Muscle of arm (tissue), 14 donors: ENCODE measurements at places on chromosomes 4 and X.

GRCh38 chr4:11474146-11474545 lies 45.5 kb upstream of the HS3ST1 start:
- DNase-seq, result no peak

DNA sequence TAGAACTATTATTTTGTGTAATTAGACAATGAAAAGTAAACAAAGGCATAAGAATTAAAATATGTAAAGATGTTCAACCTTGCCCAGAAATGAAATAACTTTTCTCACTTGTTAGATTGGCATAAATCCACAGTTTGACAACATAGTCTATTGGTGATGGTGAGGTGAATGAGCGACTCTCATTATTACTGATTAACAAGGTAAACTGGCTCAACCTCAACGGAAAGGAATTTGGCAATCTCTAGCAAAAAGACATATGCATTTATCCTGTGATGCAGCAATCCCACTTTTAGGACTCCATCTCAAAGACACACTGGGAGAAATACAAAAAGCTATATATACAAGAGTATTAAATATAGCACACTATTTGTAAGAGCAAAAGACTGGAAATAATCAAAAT lies 22.3 kb downstream of the UBA6 start:
- no peak for DNase-seq

- no peak for DNase-seq
Measured at GRCh38 chr4:42636645-42636949, 20.3 kb downstream of the ATP8A1 start.

- no peak for DNase-seq
Measured at GRCh38 chrX:150966235-150966634, 16.9 kb upstream of the HMGB3 start.

GRCh38 chrX:137587151-137587550 lies 21.2 kb downstream of the ZIC3 start:
- no peak for DNase-seq

- DNase-seq, result no peak
Measured at GRCh38 chrX:15328131-15328530, 7.2 kb downstream of the PIGA start.

DNA sequence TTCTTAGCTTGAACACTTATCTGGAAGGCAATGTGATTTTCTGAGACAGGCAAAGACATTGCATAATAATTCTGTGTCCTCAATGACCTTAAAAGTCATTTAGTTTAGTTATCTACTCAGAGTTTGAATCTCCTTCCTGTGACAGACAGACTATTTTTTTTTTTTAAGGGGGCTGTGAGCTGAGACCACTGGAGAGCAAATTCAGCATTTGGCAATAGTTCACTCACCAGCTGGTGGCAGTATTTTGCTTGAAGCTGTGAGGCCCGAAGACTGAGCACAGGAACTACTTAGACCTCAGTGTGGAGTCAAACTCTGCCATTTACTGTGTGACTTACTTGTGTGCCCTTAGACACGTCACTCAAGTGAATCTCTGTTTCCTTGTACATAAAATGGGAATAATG lies 22.9 kb upstream of the CPE start:
- no peak for DNase-seq

DNA sequence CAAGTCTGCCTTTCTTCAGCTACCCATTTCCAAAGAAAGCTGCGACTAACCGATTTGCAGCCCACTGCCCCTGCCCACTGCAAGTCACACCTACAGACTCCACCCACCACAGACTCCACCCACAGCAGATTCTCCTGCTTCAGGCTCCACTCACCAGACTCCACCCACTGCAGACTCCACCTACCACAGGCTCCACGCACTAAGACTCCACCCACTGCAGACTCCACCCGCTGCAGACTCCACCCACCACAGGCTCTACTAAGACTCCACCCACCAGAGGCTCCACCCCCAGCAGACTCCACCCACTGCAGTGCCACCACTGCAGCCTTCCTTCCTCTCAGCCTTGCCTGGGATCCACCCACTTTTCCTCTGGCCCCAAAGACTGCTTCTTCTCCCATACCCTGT lies 41.3 kb downstream of the ABLIM2 start:
- no peak for DNase-seq

DNA sequence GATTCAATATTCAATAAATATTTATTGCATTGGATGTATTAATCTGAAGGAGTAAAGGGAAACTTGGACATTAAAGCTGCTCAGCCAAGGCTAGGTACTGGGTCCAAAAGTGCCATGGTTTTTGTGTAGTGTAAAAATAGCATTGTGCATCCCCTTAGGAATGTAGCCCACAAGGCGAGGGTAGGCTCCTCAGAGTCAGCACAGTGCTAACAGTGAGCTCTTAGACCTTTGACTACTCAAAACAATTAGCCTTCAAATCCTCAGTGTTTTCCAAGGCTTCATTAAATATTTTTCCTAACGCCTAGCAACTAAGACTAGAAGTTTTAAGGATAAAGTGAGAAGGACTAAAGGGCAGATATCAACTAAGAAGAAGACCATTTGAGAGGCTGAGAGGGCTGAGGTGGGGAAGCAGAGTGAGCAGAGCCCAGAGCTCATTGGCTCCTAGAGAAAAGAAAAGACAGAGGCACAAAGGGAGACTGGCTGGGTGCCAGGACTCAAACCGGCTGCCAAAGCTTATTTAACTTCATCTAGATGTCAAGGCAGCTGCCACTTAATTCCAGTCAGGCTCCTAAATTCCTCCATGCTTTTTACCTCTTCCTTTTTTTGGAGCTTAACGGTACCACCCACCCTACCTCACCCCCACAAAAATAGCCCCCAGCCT lies 17.0 kb downstream of the PRKG2 start:
- no peak for DNase-seq

GRCh38 chrX:65751519-65751918 lies 84.1 kb downstream of the MSN start:
- DNase-seq, result no peak

DNA sequence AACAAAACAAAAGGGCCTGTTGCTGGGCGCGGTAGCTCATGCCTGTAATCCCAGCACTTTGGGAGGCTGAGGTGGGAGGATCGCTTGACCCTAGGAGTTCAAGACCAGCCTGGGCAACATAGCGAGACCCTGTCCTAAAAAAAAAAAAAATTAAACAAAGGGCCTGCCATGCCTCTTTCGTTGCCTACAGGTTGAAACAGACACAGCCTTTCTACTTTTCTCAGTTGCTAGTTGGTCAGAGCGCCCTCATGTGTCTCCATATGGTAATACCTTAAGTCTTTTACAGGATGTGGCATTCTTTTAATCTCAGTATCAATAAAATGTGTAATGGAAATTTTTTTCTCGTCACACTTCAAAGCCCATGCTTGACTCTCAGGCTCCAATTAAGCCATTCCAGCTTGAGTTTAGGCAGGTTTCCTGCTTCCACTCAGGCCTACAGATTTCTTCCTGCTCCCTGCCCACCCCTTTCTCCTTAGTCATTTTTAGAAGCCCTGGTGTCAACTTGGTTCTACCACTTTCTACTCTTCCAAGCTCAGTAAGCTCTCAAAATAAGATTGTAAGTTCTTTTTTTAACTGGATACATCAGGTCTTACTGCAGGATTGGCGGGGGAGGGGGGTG lies 4.6 kb upstream of the SOWAHD start:
- no peak for DNase-seq

DNA sequence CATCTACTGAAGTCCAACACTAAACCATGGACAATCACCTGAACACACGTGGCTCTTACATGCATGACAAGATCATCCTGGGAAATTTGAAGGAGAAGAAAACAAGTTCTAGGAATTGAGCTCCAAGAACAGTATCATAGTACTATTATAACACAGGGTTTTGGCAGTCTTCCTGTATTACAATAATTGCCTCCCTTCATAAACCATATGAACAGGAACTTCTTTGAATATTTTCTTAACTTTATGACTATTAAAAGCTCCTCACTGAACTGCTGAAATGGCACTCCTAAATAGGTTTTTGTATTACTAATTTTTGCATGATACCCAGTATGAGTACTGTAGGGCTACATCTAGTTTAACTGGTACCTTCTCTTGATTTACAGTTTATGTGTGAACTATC lies 130.0 kb downstream of the ZAR1 start:
- DNase-seq, result no peak

GRCh38 chr4:174198828-174199227 lies 84.6 kb downstream of the FBXO8 start:
- no peak for DNase-seq

- no peak for DNase-seq
Measured at GRCh38 chr4:38190717-38191178, 230.6 kb downstream of the PTTG2 start.

GRCh38 chr4:182918791-182919302 lies 1.7 kb upstream of the DCTD start:
- no peak for DNase-seq

GRCh38 chr4:140757232-140757630 lies 1.0 kb upstream of the TBC1D9 start:
- DNase-seq, result no peak

- no peak for DNase-seq
Measured at GRCh38 chr4:178993306-178993705, 1551.1 kb upstream of the AGA start.

- DNase-seq, result no peak
Measured at GRCh38 chr4:69749771-69750170, 10.6 kb downstream of the SULT1B1 start.

GRCh38 chrX:118208481-118208880 lies 91.9 kb upstream of the KLHL13 start:
- DNase-seq, result no peak

DNA sequence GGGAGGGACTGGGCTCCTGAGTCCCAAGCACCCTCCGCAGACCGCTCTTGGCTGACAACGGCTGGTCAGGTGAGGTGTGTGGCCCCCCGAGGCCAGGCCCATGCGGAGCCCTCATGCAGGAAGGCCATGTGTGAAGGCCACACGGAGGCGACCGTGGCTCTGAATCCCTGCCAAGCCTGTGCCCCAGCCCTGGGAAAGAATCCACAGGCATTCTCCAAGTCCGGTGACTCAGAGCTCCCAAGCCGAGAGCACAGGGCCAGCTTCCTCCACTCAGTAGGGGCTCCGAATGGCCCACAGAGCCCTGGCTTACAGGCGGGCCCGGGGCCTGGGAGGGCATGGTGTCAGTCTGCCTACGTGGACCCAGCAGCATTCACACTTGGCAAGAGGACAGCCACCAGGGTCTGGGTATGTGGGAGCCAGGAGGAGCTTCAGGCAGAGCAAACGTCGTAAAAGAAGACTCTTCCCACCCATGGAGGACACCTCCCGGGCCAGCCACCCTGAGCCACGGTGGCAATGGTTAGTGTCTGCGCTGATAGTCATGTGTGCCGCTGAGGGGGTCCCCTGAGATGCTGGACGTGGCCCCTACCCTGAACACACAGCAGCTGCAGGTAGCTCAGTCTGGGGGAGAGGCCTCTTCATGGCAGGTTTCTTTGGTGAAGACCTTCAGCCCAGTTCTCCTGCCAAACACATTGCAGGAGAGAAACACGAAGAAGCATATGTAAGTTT lies 105.7 kb downstream of the PSAPL1 start:
- no peak for DNase-seq

- no peak for DNase-seq
Measured at GRCh38 chr4:118729287-118730286, 44.4 kb downstream of the METTL14 start.

DNA sequence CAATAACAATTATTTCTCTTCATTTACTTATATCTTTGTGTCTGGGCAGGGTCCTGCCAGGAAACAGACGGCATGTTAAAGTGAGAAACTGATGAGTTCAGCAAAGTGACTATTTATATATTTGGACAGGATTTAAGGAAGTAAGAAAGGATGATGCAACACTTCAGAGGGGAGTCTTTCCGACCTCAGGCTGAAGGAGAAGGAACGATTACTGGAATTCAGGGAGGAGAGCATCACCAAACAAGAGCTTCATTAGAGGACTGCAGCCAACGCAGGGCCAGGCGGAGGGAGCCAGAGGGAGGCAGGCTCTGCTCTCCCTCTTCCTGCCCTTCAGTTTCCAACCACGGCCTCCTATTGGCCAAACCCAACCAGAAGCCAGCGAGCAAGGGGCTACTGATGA lies 1.5 kb upstream of the TLR7 start:
- no peak for DNase-seq

- DNase-seq, result no peak
Measured at GRCh38 chr4:166493924-166494345, 620.9 kb downstream of the TLL1 start.

GRCh38 chr4:145301386-145302080 lies 121.1 kb upstream of the OTUD4 start:
- DNase-seq, result no peak

GRCh38 chr4:76987685-76988084 lies 38.1 kb downstream of the SEPTIN11 start:
- DNase-seq, result no peak

GRCh38 chr4:75251547-75251946 lies 262.7 kb downstream of the RCHY1 start:
- no peak for DNase-seq

DNA sequence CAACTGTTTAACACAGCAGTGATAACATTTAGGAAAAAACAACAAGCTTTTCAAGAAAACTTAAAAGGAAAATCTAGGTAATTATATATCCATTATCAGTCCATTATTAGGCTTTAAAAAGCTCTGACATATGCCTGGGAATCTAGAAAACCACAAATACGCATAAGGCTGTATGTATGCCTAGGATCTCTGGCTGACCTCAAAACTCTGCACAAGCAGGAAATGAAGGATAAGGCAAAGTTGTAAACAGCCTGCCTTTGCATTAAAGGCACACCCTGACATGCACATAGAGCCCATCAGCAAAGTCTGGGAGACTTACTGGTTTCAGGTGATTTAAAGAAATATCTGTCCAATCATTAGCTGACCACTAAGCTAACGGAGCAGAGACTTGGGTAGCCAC lies 14.0 kb downstream of the TIMP1 start:
- DNase-seq, result no peak

- DNase-seq, result no peak
Measured at GRCh38 chrX:113920661-113921060, 663.2 kb upstream of the HTR2C start.

DNA sequence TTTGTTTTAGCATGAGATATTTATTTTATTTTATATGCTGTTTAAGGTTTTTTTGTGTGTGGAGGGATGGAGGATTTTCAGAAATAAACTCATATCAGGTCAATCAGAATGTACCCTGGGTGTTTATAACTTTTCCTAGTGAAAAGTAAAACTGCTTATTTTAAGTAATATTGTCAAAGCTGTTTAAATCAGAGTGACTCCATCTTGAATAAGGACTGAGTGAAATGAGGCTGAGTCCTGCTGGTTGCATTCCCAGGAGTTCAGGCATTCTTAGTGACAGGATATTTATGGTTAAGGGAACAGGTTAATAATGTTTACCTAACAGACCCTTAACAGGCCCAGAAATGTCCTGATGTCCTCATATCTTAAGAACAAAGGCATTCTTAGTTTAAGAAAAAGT lies 1160.9 kb upstream of the PCDH7 start:
- no peak for DNase-seq

GRCh38 chr4:57265831-57266582 lies 155.8 kb upstream of the IGFBP7 start:
- DNase-seq, result no peak
